ENCODE measurements at places on chromosomes 1 and 21.

GRCh38 chr1:100530880-100531487 is 7.0 kb upstream of the GPR88 start:
- peak; percentile 94 for DNase-seq

DNA sequence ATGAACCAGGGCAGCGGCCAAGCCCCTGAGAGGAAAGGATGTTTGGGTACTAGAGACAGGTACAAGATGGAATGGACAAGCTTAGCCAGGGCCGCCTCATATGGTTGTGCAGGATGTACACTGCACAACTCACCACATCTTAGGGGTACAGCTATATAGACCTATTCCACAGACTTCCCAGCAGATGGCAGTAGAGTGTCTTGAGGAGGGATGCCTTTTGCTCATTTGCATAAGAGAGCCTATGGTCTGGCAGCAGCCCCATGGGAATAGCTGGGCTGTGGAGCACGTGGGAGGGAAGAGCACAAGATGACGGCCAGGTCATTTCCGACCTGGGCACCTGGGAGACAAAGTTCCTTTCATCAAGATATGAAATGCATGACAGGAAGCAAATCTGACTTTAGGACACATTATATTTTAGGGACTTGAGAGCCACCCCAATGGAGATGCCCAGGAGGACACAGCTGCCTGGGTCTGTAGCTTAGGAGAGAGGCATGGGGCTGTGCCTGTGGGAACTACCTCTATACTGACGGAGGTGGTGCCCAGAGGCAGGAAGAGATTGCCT is 215.5 kb downstream of the KCNJ6 start:
- peak; percentile 73 for DNase-seq

GRCh38 chr1:21783679-21784603 is 992 bp upstream of the USP48 start:
- no peak for DNase-seq

DNA sequence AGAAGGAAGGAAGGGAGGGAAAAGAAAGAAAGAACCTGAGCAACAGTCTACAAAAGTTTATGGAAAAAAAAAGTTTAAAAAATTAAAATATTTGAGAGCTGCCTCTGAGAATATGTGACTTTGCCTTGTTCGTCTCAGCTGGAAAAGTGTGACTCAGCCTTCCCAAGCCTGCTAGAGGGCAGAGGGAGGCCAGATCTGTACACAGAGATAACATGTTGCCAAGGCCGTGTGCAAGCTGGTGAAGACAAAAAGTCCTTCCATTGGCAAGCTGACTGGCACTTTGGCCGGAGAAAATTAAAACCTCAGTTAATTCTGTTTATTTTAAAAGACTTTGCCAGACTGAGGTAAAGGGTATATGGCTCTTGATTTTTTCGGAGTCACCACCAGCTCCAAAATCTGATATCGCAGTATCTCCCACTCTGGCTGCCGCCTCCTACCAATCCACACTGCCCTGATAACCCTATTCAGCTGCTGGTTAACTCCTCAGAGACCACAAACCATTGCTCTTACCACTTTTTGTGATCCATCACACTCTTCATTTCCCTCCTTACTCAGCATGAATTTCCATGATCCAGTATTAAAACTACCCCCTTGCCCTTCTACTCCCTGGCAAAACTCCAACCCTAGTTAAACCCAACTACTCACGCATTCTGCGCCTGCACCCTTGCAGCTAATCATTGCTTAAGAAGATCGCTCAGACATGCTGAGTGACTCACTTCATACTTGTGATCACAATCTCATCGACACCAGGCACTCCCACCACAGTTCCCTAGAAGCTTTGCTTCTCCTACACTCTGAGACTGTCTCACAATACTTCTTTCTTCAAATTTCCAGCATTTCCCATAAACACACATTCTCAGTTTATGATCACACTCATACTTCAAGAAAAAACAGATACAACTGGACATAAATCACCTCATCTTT is 5.7 kb upstream of the PPP1R15B start:
- DNase-seq = peak; percentile 99

DNA sequence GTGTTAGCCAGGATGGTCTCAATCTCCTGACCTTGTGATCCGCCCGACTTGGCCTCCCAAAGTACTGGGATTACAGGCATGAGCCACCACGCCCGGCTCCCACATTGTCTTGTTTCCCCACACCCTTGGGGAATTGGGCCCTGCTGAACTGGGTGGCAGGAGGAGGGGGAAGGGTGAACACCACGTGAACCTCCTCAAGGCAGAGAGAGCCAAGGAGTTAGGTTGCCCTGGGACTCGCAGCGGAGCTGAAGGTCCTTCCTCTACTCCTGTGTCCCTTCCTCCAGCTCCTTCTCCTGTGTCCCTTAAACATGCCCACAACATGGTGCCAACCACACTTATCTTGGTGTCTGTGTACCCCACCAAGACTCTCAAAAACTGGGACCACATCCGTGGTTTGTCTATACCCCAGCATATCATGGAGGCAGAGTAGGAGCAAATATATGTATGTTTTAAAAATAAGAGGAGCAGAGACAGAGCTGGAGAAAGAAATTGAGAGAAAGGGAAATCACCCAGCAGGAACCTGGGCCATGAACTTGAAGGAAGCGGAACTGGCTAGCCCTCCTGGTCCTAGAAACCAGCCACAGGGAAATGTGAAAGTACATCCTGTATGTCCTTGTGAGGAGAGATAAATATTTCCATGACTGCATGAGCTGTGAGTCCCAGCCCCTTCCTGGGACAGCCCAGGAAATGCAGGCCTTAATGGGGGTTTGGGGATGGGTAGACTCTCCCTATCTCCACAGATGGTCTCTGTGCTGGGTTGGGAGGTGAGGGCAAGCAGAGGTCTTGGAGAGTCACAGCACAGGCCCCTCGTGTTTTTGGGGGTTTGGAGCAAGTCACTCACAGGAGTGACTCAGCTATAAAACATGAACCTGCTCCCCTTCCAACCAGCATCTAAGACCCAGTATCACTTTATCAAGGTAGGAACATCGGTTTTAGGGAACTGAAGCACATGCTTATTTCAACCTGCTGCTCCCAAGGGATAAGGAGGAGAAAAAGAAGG is 9.4 kb upstream of the TAL1 start:
- no peak for DNase-seq

GRCh38 chr21:45208627-45208951 is 79.1 kb downstream of the POFUT2 start:
- DNase-seq = peak; percentile 5

DNA sequence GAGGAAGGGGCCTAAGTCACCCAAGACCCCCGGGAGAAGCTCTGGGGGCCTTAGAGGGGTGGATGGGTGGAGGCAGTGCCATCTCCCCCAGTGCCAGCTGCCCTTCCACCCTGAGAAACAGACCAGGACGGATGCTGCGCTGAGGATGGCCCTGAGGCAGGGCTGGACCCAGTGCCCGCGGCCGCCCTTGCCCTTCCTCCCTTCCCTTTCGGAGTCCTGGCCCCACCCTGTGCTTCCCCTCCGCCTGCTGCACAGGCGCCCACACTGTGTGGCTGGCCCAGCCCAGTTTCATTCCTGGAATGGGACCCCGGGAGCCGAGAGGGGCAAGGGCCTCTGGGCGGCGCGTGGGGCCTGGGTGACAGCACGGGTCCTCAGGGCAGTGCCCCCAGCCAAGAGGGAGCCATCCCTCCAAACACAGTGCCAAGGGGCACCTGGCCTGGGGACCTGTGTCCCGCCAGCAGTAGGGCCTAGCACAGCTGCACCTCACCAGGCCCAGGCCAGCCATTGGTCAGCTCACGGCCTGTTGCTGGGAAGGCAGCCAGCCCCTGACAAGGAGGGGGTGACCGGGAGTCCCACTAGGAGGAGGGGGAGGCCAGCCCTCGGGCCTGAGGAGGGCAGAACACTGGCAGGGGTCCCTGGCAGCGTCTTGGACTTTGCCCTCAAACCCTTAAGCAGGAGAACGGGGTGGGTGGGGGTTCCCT is 13.4 kb upstream of the SKI start:
- DNase-seq = no peak

DNA sequence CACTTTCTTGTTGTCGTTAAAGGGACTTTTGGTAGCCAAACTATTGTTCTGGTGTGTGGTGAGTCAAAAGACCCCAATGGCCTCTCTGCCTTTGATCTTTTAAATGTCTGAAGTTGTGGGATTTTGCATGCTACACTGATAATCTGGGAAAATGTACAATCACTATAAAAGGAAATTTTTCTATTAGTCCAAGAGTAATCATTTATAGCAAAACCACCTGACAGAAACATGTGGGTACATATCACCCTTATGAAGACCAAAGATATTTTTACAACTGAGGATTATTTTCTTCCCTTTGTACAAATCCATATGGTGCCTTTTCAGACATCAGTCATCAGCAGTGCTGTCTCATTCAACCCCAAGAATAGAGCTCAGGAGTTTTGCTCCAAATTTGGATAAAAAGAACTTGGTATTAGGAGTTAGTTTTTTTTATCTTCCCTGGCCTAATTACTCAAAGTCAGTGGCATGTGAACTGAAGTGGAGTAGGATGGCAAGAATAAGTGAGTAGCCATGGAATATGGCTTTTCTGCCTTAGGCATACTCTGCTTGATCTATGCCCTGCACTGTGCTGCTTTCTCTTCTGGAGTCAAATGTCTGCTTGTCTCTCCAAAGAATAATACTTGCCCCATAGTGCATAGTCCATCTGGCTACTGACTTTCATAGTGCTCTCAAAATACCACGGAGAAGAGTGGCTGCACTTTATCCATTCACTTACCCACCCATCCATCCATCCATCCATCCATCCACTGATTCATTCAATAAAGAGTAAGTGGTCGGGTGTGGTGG is 13.5 kb downstream of the GREM2 start:
- no peak for DNase-seq

GRCh38 chr1:164709541-164710278 is 150.7 kb downstream of the PBX1 start:
- DNase-seq = peak; percentile 62

- DNase-seq = peak; percentile 86
Observed at GRCh38 chr1:156146020-156146768, 7.2 kb upstream of the SEMA4A start.

DNA sequence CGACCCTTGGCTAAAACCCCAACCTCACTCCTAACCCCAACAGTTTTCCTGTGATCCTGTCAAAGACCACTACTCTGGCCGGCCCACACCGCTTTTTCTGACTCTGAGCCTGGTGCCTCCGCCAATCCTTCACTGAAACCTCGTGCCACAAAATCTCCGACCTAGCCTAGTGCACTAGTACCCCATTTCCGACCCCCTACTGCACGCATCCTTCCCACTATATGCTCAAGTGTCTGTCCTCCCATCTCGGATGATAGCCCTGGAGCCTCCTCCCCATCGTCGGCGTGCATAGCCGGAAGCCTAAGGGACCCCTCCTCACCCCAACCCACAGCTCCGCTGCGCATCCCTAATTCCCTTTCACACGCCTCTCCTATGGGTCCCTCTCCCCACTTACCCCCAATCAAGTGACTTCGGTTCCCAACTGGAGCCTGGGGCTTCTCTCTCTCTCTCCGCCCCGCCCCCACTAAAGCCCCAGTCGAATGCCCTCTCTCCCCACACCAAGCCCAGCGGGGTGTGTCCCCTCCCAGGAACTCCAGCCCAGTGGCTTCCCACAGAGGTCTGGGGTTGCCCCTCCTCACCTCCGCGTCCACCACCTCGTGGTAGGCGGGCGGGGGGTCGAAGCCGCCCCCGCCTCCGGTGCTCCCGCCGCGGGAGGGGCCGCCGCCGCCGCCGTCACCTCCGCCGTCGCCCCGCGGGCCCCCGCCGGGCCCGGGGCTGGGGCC is 791 bp downstream of the USP24 start:
- DNase-seq = peak; percentile 41

DNA sequence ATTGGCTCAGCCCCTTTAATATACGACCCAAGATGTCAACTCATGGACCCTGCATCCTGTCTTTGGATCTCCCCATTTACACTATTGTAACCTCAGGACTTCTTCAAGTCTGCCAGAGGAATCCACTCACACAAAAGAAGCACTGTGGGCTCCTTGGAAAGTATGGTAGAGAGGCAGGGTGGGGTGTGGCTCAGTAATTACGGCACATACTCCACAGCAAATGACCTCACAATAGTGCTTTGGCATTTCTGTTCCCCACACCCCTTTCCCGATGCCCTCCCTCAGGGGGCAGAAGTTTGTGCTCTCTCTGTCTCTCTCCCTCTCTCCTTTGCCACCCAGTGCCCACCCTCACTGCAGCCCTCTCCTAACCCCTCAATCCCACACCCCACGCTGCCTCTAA is 27.8 kb upstream of the IFNAR2 start:
- DNase-seq = no peak

- DNase-seq = no peak
Observed at GRCh38 chr1:23564529-23565122, 5.3 kb upstream of the ID3 start.

GRCh38 chr21:10575311-10575667 is 53.9 kb downstream of the TPTE start:
- no peak for DNase-seq

GRCh38 chr1:2499986-2500596 is 24.0 kb downstream of the PLCH2 start:
- no peak for DNase-seq

GRCh38 chr1:224669403-224669802 is 53.3 kb downstream of the CNIH3 start:
- no peak for DNase-seq

GRCh38 chr21:32325706-32326105 is 27.1 kb downstream of the MRAP start:
- no peak for DNase-seq

- DNase-seq = no peak
Observed at GRCh38 chr21:34930971-34931370, 118.1 kb downstream of the RUNX1 start.

- no peak for DNase-seq
Observed at GRCh38 chr1:236166041-236166440, 23.7 kb downstream of the GPR137B start.

DNA sequence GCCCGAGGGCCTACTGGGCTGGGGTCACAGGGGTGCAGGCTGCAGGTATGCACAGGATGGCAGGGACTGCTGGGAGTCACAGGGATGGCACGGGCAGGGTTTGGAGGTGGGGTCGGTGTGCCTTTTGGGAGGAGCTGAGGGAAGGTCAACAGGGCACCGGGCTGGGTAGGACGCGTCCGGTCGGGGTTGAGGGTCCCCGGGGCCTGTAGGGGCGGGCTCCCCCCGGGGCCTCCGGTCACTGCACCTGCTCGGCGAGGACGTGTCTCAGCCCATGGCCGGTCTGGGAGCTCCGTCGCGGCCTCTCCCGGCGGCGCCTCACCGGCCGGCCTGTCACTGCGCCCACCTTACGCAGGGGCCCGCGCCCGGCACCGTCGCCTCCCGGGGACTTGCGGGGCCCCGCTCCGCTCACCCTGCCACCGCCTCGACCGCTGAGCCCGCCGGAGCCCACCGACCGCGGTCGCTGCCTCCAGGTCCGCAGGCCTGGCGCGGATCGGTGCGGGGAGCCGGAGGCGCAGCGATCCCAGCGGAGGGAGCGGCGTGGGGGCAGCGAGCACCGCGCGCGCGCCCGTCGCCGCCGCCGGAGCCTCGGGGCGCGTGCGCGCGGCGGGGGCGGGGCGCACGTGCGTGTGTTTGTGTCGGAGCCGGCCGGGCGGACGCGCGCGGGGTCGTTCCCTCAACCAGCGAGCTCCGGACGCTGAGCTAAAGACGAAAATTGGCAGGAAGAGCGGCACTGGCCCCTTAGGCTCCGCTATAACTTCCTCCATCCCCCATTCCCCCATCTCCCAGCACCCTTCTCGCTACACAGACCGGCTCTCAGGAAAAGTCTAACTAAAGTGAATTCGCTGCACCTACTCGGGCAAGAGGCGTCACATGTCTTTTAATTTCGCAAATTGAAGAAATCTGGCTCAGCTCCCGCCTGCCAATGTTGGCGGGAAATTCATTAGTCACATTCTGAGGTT is at the start of gene AMIGO1:
AMIGO1 (minus strand) TSS at position 552 of the 959 bp plus-strand sequence. CDS start 815 bp downstream, outside the sequence.
- peak; percentile 44 for DNase-seq

Data from suppressor macrophage treated with lipopolysaccharide for 1 hour (primary cell).